ENCODE measurements at places on chromosomes 11 and 22.

- no peak for DNase-seq
Observed at GRCh38 chr11:22666325-22666687, at the start of gene GAS2. GAS2 (plus strand) TSS chr11:22666611; CDS start chr11:22674870, 8,259 bp downstream.

DNA sequence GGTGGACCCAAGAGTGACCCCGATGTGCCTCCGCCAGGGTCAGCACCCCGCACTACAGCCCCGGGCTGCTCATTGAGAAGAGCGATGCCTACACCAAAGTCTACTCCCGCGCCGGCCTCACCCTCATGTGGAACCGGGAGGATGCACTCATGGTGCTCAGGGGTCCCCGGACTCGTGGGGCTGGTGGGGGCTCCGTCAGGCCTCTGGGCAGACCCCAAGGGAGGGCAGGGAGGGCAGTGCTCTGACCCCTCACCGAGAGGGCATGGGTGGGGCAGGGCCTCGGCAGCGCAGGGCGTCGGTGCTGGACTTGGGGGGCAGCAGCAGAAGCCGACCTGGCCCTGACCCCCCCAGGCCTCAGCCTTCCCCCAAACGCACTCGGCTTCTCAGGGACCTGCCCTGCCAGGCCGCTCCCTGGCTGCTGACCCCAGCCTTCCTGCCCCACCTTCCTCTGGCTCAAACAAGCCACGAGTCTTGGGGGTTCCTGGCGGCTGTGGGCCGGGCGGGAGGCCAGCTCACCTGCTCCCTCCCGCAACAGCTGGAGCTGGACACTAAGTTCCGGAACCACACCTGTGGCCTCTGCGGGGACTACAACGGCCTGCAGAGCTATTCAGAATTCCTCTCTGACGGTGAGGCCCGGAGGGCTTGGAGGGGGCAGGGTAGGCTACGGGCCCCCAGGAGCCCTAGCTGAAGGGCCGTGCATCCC lies 2.9 kb downstream of the MUC2 start:
- DNase-seq = no peak

DNA sequence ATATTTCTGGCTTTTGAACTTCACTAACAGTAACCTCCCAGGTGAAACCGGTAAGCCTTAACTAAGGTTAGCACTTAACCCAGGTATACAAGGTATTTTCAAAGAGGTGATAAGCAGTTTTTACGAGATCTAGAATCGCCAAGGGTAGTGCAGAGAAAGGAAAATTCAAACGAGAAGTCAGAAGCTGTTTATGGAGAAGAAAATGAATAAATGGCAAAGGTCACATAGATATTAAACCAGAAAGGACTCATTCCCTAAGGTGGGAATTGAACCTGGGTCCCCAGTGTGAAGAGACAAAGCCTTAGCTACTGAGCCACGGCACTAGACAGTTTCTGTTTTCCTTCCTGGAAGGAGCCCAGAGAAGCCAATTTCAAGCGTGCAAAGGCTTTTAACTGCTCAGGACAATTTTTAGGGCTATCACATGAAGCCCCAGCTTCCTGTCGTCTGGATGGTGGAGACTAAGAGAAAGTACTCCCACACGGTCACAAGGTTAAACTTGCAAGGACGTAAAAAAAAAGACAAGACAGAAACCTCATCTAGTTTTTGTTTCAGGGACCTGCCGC lies 5.7 kb upstream of the C1QTNF6 start:
- DNase-seq = peak; percentile 77

DNA sequence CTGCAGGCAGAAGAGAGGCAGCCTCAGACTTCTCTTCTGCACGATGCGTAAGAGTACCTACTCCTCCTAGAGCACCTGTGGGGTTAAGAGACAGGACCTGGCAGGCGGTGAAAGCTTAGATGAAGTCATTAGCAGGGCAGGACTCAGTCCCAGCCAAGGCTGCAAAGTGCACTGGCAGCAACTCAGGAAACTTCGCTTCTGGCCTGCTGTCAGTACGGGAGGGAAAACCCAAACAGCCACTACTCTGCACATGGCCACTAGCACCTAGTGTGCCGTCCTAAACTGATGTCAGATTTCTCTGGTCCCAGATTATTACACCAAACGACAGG lies 8.8 kb upstream of the KLHL35 start:
- DNase-seq = no peak

DNA sequence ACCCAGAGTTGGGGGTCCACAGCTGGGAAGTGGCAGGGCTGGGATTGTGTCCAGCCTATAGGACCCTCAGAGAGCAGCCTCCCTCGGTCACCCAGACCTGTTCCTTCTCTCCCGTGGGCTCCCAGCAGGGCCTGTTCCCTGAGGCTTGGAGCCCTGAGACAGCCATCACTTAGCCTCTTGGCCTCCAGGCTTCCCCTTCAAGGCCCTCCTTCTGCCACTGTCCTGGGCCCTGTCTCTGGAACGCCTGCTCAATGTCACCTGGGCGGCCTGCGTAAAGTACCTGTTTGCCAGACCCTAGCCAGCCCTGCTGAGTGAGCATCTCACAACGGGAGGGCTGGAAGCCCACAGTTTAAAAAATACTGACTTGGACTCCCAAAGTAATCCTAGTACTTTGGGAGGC lies 6.5 kb downstream of the MGAT3 start:
- DNase-seq = no peak

DNA sequence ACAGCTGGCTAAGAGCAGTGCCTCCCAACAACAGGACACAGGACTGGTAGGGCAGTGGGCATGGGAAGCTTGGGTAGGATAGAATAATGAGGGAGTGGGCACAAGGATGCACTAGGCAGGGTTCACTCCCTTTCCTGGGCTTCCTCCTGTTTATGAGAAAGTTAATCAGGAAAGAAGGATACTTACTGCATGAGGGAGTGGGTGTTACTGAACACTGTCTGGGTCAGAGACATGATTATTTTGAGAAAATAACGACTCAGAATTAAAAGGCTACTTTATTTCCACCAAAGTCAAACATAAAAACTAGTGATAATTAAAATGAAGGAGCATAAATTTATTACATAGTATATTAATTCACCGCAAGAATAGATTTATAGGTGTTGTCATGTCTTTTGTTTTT lies 35.8 kb downstream of the NCAM1 start:
- peak; percentile 15 for DNase-seq

GRCh38 chr11:69105461-69106030 lies 50.2 kb upstream of the SMIM38 start:
- peak; percentile 33 for DNase-seq

DNA sequence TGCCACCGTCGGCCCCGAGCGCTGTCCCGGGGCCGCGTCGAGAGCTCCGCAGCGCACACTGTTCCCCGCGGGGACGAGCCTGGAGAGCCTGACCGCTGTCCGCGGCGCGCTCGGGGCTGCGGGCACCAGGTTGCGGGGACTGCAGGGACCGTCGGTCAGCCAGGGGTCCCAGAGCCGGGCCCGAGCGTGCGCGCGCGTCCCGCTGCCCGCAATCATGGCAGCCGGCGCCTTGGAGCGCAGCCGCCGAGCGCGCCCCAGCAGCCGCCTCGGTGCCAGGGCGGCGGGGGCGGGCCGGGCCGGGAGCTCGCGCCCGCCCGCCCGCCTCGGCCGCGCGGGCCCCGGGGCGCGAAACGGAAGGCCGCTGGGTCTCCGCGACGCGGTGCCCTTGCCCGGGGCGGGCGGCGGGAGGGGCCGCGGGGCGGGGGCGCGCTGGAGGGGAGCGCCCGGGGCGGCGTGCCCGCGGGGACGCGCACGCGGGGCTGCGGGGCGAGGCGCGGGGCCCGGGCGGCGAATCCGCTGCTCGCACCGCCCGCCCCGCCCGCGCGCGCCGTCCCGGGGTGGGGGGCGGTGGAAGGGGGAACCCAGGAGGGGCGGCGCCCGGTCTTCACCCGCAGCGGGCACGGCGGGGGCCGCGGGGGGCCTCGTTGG lies 79.4 kb upstream of the PPARA start:
- no peak for DNase-seq

DNA sequence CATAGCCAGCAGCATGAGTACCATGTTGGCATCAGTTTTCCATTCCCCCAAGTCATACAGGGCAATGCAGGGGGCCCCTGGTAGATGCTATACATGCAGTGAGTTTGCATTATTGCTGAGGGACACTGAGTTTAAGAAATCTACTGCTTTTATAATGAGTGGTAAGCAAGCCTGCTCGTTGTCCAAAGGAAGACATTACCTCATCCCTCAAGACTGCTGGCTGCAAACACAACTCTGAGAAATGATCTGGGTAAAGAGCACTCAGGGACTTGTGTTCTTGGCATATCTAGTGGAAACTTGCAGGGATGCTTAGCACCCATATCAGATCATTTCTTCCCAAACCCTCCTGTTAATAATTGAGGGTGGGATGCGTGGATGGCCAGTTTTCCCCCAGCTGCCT lies 77.9 kb downstream of the CWC15 start:
- no peak for DNase-seq
